ENCODE measurements at places on chromosomes 6 and 20.

GRCh38 chr6:129857838-129858237 lies 3.3 kb downstream of the TMEM244 start:
- H3K27ac ChIP-seq = no peak overlapping the region
- DNase-seq = no peak
- no peaks in the 10 kb centered on the region for H3K36me3 ChIP-seq
- H3K4me1 ChIP-seq = peaks cover 11% of the 10 kb centered on the region
- peaks cover 1% of the 10 kb centered on the region for H3K27me3 ChIP-seq

DNA sequence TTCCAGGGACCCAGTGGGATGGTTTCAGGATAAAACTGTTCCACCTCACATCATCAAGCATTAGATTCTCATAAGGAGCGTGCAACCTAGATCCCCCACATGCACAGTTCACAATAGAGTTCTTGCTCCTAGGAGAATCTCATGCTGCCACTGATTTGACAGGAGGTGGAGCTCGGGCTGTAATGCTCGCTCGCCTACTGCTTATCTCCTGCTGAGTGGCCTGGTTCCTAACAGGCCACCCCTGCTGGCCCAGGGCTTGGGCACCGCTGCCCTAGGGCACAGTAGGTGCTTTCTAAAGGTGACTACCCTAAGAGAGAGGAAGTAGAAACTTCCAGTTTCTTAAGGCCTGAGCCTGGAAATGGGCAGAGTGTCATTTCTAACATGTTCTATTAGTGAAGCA lies 656.9 kb downstream of the PRKN start:
- no peak for DNase-seq
- no peaks in the 10 kb centered on the region for H3K27me3 ChIP-seq
- no peak overlapping the region for H3K27ac ChIP-seq
- no peaks in the 10 kb centered on the region for H3K36me3 ChIP-seq
- H3K4me1 ChIP-seq = no peaks in the 10 kb centered on the region
- H3K4me3 ChIP-seq = no peak overlapping the region

DNA sequence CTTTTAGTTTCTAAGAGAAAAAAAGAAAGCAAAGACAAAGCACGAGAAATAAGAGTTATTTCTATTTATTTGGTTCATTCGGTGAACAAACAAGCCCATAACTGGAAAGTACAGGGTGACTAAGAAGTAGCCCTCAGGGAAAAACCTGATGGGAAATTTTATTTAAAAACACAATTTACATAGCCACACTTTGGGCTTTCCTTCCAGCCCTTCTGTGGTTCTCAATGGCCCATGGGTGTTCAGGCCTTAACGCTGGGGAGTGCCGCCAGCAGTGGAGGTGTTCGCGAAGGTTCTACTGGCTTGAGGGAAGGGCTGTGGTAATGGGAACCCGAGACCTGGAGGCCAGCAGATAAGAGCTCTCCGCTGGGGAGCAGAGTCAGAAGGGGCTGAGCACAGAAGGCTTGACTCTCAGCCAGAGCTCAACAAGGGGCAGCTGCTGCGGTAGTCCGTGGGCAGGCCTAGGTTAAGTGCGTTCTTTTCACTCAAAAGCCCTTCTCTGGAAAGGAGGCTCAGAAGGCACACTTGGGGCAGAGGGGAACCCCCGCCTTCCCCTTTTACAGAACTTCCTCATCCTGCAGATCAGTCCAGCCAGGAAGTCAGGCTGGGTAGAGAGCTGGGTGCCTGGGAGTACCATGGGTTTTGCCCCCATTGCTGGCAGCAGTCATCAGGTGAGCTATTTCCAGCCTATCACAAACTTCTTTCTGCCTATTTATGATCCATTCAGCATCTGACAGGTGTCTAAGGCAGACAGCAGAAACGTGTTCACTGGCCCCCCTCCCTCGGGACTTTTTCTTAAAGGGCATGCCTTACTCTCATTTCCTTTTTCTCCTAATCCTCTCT lies 8.8 kb upstream of the CD83 start:
- no peak overlapping the region for H3K27ac ChIP-seq
- DNase-seq = no peak
- H3K4me1 ChIP-seq = no peaks in the 10 kb centered on the region
- peaks cover 19% of the 10 kb centered on the region for H3K27me3 ChIP-seq
- no peaks in the 10 kb centered on the region for H3K36me3 ChIP-seq
- no peak overlapping the region for H3K4me3 ChIP-seq

GRCh38 chr6:19245656-19246055 lies 591.5 kb upstream of the ID4 start:
- H3K4me1 ChIP-seq = no peaks in the 10 kb centered on the region
- H3K36me3 ChIP-seq = peaks cover 2% of the 10 kb centered on the region
- no peak overlapping the region for H3K4me3 ChIP-seq
- DNase-seq = no peak
- no peaks in the 10 kb centered on the region for H3K27me3 ChIP-seq
- no peak overlapping the region for H3K27ac ChIP-seq

- H3K4me3 ChIP-seq = no peak overlapping the region
- peaks cover 40% of the 10 kb centered on the region for H3K4me1 ChIP-seq
- H3K36me3 ChIP-seq = no peaks in the 10 kb centered on the region
- H3K27ac ChIP-seq = no peak overlapping the region
- no peak for DNase-seq
- H3K27me3 ChIP-seq = peaks cover 4% of the 10 kb centered on the region
These were observed 57.5 kb downstream of the PRDM1 start for GRCh38 chr6:106143665-106144064.
